ENCODE measurements at places on chromosomes 2 and 18.

GRCh38 chr2:206971805-206972204 is 32.5 kb downstream of the CPO start:
- no peak for DNase-seq

- DNase-seq = no peak
These were observed 18.3 kb downstream of the RNASEH1 start for GRCh38 chr2:3539836-3540235.

DNA sequence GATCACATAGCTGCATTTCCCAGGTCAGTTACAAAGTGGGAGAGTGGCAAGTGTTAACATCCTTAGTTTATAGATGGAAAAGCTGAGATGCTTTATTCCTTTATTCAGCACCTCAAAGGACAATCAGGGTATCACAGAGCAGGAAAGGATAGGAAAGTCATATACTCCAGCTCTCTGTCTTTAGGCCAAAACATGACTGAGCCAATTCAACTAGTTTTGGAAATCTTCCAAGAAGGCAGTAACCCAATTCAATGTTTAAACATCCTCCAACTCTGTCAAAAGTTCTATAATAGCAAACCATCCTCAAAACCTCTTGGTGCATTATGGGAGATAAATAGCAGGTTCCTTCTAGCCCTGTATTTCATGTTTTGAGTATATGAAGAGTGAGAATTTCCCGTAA is 25.2 kb downstream of the CASP8 start:
- DNase-seq = no peak

DNA sequence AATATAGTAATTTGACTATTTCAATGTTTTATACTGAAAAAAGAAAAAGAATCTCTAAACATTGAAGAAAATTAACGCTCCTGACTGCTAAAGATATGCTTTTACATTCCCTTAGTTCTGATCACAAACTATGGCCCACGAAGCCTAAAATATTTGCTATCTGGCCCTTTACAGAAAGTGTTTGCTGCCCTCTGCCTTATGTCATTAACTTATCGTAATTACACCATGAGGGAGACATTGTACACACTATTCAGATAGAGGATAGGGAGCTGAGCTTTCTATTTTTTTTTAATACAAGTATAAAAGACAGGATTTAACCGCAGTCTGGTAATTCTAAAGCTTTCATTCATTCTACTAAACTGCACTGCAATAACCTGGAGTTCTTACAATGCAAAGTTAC is 393.1 kb upstream of the DCC start:
- DNase-seq = no peak

- DNase-seq = no peak
These were observed 71.0 kb downstream of the MAPK4 start for GRCh38 chr18:50630895-50631294.

- DNase-seq = no peak
These were observed 18.3 kb downstream of the ARHGEF33 start for GRCh38 chr2:38907743-38908562.
